Endodermal cell (in vitro differentiated cells): ENCODE measurements at places on chromosomes 16 and 17. TPM values are rescaled to one million over a fixed set of nuclear protein-coding genes. Genes with fewer than 3 reads are reported as not detected.

Gene IFT20
- total RNA-seq, result 33.1 to 45.4 TPM (median 34.3 TPM) in 3 replicates

Gene NPIPA5
- total RNA-seq, result 0.40 to 1.0 TPM (median 0.75 TPM) in 3 replicates

Gene ARRB2
- 50.4 to 54.1 TPM (median 51.8 TPM) in 3 replicates for total RNA-seq

Gene CNGB1
- total RNA-seq, result 0.29 and 0.59 TPM in 2 replicates

Gene DNAI2
- total RNA-seq, result not detected in 3 replicates

Gene RUNDC3A
- 1.3 to 2.7 TPM (median 2.1 TPM) in 3 replicates for total RNA-seq

Gene C16orf96
- total RNA-seq, result 1.2 and 1.5 TPM in 2 replicates

Gene SPN
- total RNA-seq, result 0.38 and 0.86 TPM in 2 replicates

Gene TAX1BP3
- 59.5 to 69.7 TPM (median 69.6 TPM) in 3 replicates for total RNA-seq

Gene TNS4
- 2.5 and 2.6 TPM in 2 replicates for total RNA-seq

Gene HEATR9
- not detected in 3 replicates for total RNA-seq

Gene WWP2
- total RNA-seq, result 25.5 to 48.9 TPM (median 42.3 TPM) in 3 replicates

Gene SOX8
- total RNA-seq, result 5.1 and 5.5 TPM in 2 replicates

Gene TMEM220
- 1.4 to 4.6 TPM (median 1.5 TPM) in 3 replicates for total RNA-seq

Gene CSH1
- not detected in 3 replicates for total RNA-seq

Gene ESRP2
- total RNA-seq, result 51.4 and 51.8 TPM in 2 replicates

Gene CCL1
- total RNA-seq, result not detected in 3 replicates

Gene DRC3
- total RNA-seq, result 1.2 to 2.0 TPM (median 1.9 TPM) in 3 replicates

Gene KCNJ16
- total RNA-seq, result 0.47 and 0.68 TPM in 2 replicates

Gene GFAP
- total RNA-seq, result 0.52 TPM in 1 of 3 replicates, not detected in the others

Gene TADA2A
- 27.0 and 31.6 TPM in 2 replicates for total RNA-seq

Gene CD300LG
- total RNA-seq, result not detected in 3 replicates

Gene QPRT
- total RNA-seq, result 92.3 to 104 TPM (median 96.9 TPM) in 3 replicates

Gene CD300A
- total RNA-seq, result not detected in 2 replicates

Gene AMDHD2
- 47.8 to 82.2 TPM (median 70.8 TPM) in 3 replicates for total RNA-seq

Gene CIBAR2
- total RNA-seq, result not detected in 2 replicates

Gene FBXW10
- not detected in 3 replicates for total RNA-seq

Gene CCL7
- not detected in 2 replicates for total RNA-seq

Gene CDYL2
- 8.0 to 9.9 TPM (median 8.6 TPM) in 3 replicates for total RNA-seq

Gene TMEM114
- total RNA-seq, result 0.25 and 0.40 TPM in 2 replicates

Gene ADGRG3
- total RNA-seq, result not detected in 3 replicates

Gene STH
- not detected in 3 replicates for total RNA-seq

Gene DBNDD1
- 25.7 to 36.5 TPM (median 32.5 TPM) in 3 replicates for total RNA-seq

Gene GPS1
- total RNA-seq, result 153 and 161 TPM in 2 replicates

Gene TNRC6C
- 27.4 and 40.2 TPM in 2 replicates for total RNA-seq

Gene NGFR
- total RNA-seq, result 1.3 to 56.3 TPM (median 1.6 TPM) in 3 replicates

Gene ASPHD1
- total RNA-seq, result 7.5 and 8.7 TPM in 2 replicates

Gene SCARF1
- total RNA-seq, result 0.68 and 0.75 TPM in 2 replicates

Gene SLC43A2
- 17.8 and 18.6 TPM in 2 replicates for total RNA-seq

Gene TPSD1
- not detected in 3 replicates for total RNA-seq

Gene OR1A1
- not detected in 2 replicates for total RNA-seq

Gene SYCE1L
- 9.2 and 13.6 TPM in 2 replicates for total RNA-seq

Gene KRTAP3-2
- total RNA-seq, result not detected in 3 replicates
